ENCODE measurements at places on chromosomes 6 and 20.

DNA sequence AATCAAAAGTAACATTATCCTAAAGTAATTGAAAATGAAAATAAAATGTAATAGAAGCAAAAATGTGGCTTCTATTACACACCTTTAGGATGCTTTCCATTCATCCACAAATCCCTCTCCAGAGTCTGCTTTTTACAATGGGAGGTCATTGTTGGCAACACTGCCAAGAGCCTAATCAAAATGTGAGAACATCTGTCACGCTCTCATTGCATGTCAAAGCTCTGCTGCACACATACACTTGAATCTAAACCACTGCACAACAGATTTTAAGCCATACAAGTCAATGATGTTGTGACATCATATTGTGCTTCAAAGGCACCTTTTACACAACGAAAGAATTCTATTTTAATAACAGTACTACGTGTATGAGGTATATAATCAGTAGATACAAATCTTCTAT, 82.1 kb downstream of the PREP start:
- DNase-seq: no peak

- DNase-seq: no peak
These were observed 1.8 kb downstream of the TUBB1 start for GRCh38 chr20:59020938-59021551.

GRCh38 chr20:50138479-50139393, 14.8 kb downstream of the PEDS1 start:
- DNase-seq: no peak

- no peak for DNase-seq
These were observed 78.1 kb downstream of the UNC5CL start for GRCh38 chr6:40960742-40961430.

- DNase-seq: no peak
These were observed 108.5 kb upstream of the MAP7 start for GRCh38 chr6:136658711-136659110.

DNA sequence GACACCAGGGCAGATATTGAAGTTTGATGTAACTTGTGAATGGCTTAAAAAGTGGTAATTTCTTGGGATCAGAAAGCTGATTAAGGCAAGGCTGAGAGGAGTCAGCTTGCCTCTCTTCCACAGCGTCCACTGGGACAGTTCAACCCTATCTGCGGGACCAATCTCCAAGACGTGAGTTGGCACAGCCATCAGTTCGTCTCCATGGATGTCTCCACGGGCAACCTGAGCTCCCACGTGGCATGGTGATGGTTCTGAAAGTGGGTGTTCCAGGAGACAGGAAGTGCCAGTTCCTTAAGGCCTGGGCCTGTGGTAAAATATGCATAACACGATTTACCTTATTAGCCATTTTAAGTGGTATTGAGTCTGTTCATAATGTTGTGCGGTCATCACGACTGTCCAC, 67.9 kb upstream of the BHLHE23 start:
- no peak for DNase-seq

- no peak for DNase-seq
These were observed 95.4 kb upstream of the TMEM181 start for GRCh38 chr6:158464483-158464882.

DNA sequence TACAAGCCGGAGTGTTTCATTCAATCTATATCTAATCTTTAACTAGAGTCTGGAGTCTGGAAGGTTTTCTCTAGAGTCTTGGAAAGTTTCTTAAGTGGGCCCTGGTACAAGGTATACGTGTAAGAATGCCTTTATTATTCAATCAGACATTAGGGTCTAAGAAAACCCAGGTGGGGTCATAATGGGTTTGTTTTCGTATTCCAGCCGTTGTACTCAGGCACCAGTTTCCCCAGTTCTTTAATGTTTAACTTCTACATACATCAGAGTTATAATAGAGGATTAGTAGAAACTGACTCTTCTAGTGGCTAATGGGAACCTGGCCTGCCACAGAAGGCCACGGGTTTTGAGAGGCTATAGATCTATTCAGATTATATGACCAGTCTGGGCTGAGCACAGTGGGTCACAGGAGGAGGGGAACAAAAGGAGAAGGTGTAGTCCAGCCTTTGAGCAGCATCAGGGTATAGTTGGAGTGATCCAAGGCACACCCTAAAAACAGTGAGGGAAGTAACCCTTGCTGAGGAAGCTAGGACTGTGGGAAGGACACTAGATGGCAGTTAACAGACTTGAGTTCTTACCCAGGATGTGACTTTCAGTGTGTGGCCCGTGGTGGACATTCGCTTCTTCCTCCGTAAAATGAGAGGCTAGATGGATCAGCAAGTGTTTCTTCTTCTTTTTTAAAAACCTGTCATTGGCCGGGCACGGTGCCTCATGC, 15.5 kb downstream of the FAM83B start:
- DNase-seq: no peak

- no peak for DNase-seq
These were observed 15.4 kb downstream of the FOXC1 start for GRCh38 chr6:1624851-1625781.

- DNase-seq: no peak
These were observed 21.6 kb upstream of the CALHM6 start for GRCh38 chr6:116439522-116440051.

GRCh38 chr20:47586649-47587294, 85.1 kb downstream of the NCOA3 start:
- DNase-seq: no peak

DNA sequence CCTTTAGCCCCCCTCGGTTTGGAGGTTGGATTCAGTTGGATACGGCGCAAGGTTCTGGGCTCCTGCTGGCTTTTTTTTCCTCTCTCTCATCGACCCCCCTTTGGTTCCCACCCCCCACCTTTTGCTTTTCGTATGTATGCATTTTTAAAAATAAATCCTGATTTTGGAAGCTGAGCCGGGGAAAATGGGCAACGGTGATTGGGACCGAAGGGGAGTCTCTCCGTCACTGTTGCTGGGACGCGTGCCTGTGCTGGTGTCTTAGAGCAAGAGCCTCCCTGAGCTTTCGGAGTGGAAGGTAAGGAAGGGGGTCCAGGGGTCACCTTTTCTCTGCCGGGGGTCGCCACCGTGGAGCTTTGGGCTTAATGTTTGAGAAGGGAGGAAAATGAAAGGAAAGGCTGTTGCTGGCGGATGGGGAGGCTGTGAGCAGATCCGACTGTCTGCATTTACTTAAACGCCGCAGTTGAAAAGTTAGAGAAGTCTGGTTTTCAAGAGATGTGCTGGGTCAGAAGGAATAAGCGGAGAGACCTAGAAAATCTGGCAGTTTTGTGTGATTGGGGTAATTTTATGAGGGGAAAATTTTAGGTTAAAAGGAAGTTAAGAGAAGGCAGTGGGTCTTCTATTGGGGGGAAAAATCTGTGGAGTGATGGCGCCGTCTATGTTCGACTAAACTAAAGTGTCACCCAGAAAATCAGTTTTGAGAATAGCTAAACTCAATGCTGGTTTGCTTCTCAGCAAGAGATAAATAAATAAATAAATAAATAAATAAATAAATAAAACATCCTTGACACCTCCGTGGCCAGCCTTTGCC, 828 bp downstream of the ADGRB3 start:
- no peak for DNase-seq

DNA sequence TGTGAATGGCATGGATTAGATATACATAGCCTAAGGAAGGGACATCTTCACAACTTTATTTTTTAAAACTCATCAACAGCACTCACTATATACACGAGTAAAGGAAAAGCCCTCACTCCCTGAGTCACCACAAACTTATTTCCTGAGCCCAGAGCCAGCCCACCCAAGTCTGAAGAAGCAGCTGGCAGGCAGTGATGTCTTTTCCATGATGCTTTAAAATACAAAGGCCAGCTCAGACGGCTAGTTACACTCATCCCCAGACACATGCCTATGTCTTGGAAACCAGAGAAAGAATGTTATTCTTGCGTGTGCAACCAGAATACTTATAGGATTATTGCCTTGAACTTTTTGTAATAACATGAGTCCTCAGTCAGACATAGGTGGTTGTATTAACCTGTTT, 114.4 kb downstream of the ADGRG6 start:
- no peak for DNase-seq

DNA sequence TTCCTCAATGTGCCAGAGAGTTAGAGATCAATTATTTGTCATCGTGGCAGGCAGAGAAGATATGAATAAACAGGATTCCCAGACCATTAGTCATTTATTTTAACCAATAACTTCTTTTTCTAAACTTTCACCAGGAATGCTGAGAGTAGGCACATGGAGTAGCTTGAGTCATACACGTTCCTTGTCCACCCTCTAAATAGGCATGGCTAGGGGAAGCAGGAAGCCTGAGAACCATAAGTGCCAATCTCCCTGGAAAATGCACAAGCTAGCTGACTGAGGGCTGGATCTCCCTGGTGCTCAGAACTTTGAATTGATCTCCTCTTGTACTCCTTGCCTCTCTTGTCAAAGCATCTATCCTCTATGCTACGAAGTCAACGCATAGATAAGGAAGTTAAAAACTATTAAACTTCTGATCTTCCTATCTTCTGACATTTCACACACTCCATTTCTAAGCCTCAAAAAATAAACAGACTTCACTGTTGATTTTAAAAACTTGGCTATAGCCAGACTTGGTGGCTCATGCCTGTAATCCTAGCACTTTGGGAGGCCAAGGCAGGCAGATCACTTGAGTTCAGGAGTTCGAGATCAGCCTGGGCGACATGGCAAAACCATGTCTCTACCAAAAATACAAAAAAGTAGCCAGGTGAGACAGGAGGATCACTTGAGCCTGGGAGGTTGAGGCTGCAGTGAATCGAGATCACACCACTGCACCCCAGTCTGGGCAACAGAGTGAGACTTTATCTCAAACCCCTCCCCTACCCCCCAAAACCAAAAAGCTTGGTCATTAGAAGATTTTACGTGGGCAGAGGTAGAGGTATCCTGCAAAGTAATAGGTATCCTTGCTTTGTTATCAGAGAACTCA, 11.8 kb downstream of the ADTRP start:
- DNase-seq: no peak

GRCh38 chr20:22692119-22692475, 107.7 kb upstream of the FOXA2 start:
- DNase-seq: no peak

DNA sequence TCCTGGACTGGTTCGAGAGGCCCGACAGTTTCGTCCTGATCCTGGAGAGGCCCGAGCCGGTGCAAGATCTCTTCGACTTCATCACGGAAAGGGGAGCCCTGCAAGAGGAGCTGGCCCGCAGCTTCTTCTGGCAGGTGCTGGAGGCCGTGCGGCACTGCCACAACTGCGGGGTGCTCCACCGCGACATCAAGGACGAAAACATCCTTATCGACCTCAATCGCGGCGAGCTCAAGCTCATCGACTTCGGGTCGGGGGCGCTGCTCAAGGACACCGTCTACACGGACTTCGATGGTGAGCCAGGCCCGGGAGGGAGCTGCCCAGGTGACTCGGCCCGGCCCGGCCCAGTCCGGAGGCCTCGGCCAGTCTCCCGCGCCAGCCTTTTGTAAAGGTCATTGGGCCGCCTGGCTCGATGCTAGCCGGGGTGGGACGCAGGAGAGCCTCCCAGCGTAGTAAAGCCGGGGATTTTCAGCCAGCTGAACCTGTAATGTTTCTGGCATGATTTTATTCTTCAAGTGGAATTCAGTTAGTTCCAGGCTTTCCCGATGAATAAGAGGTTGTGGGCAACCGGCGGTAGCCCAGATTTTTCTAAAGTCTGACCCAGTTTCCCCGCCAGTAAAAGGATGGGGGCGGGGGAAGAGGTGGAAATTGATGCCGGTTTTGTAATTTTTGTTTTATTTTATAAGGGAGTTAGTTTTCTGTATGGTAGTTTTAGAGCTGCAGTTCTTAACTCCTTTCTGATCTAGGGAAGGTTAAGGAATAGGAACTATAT, 1.4 kb downstream of the PIM1 start:
- DNase-seq: no peak

DNA sequence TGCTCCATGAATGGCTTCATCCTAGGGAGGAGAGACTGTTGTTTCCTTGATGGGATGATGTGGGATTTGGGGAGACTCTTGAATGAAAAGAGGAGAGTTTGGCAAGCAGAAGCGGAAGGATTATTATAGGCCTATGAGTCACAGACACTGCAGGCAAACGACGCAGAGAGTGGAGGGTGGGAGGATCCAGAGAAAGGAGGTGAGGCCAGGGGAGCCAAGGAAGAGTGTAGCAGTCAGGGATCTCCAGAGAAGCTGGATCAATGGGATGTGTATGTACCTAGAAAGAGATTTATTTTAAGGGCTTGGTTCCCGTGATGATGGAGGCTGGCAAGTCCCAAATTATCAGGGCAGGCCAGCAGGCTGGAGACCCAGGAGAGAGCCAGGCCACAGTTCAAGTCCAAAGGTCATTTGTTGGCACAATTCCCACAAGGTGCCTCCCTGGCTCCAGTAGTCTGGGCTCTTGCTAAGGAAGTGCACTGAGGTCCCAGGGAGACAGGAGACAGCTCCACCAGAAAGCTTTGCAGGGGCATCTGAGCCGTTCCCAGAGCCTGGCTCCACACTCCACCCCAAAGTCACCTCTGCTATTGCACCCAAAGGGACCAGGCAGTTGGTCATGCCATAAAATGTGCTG, 76.0 kb downstream of the ADTRP start:
- no peak for DNase-seq

GRCh38 chr6:129717277-129717676, 7.3 kb upstream of the ARHGAP18 start:
- DNase-seq: no peak

GRCh38 chr6:72733045-72733444, 111.2 kb downstream of the KCNQ5 start:
- no peak for DNase-seq

GRCh38 chr6:53728570-53729194, 63.1 kb upstream of the KLHL31 start:
- peak; percentile 22 for DNase-seq

- no peak for DNase-seq
These were observed 29.3 kb upstream of the TXNDC5 start for GRCh38 chr6:7939864-7940228.

GRCh38 chr6:127397729-127398630, 54.6 kb upstream of the ECHDC1 start:
- DNase-seq: no peak

DNA sequence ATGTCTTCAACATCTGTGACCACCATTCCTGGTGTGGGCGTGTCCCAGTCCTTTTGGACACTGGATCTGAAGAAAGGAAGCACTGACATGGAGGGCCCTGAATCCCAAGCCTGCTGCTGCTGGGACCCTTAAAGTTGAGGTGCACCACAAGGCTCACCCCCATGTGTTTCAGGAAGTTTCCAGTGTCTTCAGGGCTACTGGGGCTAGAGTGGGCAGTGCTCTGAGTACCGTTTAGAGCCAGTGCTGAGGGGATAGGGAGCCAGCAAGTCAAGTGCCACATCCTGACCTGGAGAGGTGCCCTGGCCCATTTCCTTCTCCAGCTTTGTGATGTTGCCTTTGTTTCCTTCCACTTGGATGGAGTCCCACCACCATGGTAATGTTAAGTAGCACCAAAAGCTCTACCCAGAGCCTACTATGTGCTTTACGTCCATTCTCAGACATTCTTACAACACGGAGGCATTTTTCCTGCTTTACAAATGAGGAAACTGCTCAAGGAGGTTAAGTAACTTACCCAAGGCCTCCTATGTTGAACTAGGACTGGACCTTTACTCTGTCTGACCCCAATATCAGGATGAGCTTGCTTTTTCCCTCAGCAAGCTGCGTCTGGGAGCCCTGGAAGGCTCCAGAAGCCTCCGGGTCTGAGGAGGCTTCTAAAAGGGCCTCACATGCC, 552 bp upstream of the DEF6 start:
- no peak for DNase-seq

Data from KG1 (cell line).